ENCODE measurements at places on chromosomes 16 and 17.

- DNase-seq = peak; percentile 100
Measured at GRCh38 chr16:30355144-30355953, at the start of gene CD2BP2. Gene CD2BP2 (minus strand): TSS chr16:30355308. CDS start chr16:30354681, 627 bp downstream.

DNA sequence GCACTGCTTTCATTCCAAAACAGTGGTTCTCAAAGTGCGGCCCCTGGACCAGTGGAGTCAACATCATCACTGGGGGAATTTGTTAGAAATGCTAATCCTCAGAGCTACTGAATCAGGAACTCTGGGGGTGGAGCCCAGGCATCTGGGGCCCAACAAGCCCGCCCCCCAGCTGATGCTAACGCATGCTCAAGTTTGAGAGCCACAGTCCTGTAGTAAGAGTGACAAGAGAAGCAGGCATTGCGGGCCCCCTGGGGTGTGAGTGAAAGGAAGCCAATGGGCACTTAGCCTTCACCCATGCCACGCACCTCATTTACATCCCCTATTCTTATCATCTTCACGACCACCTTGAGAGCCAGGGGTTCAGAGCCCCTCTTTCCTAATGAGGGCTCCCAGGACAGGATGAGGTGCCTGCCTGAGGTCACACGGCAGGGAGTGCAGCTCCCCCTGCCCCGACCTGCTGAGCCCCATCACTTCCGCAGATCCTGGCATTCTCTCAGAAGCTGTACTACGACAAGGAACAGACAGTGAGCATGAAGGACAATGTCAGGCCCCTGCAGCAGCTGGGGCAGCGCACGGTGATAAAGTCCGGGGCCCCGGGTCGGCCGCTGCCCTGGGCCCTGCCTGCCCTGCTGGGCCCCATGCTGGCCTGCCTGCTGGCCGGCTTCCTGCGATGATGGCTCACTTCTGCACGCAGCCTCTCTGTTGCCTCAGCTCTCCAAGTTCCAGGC is 9.1 kb downstream of the CA4 start:
- no peak for DNase-seq

DNA sequence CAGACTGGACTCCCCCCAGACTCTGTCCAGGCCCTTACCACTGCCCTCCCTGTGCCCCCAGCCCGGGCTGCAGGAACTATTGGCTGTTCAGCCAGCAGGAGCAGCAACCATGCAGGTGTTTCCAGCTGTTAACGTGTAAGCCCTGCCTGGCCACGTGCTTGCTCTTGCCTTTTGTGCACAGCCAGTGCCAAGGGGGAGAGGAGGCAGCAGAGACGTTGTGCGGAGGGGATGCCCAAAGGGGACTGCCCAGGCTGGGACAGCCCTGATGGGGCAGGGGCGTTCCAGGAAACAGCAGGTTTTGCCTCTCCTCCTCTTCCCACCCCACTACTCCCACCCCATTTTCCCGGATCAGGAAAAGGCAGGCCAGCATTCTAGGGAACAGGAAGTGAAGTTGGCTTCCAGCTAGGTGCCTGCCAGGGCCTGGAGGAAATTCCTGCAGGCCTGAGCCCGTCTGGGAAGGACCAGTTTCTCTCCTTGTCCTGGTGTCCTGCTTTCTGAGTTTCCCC is 16.7 kb upstream of the LASP1NB start:
- no peak for DNase-seq

- DNase-seq = no peak
Measured at GRCh38 chr17:49638818-49639217, 39.1 kb downstream of the SPOP start.

DNA sequence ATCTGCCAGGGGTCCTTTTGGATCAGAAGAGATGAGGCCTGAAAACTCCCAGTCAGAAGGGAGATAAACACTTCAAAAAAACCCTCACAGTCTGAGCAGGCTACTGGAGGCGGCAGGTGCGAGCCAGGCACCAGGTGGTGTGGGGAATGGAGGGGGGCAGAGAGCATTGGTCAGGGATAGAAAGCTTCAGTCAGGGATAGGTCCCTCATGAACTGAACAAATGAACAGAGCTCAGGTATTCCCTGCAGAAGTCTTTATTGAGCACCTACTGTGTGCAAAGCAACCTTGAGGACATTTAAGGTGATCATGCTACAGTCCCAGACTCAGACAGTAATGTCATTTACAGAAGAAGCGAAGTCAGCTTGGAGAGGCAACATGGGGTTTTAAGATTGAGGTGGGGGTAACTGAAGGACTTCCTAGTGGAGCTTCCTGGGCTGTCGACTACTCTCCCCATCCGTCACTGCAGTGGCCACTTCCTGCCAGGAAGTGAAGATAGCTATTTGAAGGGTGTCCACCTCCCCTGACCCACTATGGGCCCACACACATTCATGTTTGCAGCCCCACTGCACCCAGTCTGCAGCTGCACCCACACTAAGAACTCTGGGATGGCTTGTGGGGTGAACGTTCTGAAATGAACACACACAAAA is 3.2 kb downstream of the KIFC3 start:
- DNase-seq = no peak

DNA sequence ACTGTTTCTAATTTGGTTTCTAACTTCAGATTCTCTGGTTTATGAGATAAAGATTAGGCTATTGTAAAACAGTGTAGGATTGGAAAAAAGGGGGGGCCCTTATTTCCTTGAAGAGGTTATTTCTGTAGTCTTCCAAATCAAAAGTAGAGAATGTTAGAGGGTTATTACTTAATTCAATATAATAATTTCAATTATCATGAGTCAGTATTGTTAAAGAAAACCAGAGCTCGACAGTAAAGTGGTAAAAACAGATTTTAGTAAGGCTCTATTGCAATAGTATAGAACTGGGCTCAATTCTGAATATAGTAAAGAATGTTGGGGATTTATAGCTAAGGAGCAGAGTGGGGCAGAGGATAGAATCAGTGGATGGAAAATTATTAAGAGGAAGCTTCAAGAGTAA is 140.0 kb downstream of the TANC2 start:
- DNase-seq = no peak

DNA sequence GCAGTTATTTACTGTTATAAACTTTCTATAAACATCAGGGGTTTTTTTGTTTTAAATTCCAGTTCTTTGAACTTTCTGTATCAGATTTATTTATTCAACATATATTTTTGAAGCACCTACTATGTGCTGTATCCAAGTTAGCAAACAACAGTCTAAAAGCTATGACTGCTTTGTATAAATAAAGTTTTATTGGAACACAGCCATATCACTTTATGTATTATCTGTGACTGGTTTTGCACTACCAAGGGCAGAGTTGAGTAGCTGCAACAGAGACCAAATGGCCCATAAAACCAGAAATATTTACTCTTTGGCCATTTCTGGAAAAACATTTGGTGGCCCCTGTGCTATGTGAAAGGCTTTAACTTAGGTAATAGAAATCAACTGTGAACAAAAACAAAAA is 110.2 kb upstream of the ERCC4 start:
- no peak for DNase-seq

- no peak for DNase-seq
Measured at GRCh38 chr17:14940938-14941265, 324.2 kb downstream of the PMP22 start.

- peak; percentile 59 for DNase-seq
Measured at GRCh38 chr16:66483689-66484452, 56.8 kb downstream of the BEAN1 start.

GRCh38 chr17:48429638-48430586 is at the start of gene SKAP1:
Gene SKAP1 (minus strand): TSS chr17:48430214.
- no peak for DNase-seq

- DNase-seq = no peak
Measured at GRCh38 chr17:62859146-62859545, 51.0 kb upstream of the MARCHF10 start.

DNA sequence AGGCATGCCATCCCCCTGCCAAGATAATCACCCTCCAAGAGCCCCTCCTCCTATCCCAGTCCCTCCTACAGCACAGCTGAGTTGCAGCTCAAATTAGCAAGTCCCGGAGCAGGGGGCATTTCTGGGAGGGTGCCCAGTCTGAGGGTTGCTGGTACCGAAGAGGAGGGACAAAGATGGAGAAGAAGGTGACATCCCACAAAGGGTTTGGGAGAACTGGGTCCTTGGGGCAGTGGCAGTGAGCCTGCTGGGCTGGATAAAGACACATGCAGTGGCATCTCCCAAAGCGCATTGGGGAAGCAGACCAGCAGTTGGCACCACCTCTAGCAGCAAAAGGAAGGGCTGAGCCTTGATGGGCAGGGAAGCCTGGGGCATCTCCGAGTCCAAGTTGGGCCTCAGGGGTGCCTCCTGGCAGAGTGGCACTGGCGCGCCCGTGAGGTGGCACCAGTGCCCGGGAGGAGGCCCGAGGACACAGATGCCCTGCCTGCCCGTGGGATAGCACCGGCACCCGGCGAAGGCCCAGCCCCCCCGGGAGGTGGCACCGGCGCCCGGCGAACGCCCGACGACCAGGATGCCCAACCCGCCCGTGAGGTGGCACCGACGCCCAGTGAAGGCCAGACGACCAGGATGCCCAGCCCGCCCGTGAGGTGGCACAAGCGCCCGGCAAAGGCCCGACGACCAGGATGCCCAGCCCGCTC is 622 bp downstream of the TOM1L2 start:
- no peak for DNase-seq

GRCh38 chr17:80980397-80981061 is 11.1 kb upstream of the CHMP6 start:
- DNase-seq = no peak

- peak; percentile 11 for DNase-seq
Measured at GRCh38 chr17:33750943-33751701, 458.0 kb upstream of the ASIC2 start.

DNA sequence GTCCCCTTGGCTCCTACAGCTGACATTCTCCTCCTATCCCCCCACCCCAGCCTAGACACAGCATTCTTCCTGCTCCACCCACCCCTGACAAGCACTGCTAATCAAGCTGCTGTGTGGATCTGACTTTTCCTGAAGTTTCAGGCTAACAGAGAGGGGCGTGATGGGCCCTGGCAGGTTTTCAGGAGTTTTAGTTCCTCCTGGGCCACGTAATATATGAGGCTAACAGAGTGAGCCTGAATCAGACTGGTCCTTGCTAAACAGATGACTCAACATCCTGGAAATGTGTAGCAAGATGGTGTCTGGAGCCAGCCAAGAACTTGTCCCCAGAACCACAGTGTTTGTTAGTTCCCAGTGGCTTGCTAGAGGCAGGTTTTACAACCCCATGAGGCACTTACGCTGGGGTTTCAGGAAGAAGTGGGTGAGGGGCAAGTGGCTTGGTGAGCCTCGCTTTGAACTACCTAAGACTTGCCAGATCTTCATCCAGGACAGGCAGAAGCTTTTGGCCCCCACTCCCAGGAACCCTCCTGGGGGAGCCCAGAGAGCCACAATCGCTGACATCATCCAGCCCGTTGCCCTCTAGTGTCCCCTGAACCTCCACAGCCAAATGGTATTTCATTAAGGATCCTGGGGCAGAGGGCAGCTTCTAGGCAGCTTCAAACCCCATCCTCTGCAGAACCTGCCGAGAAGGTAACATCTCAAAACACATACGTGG is 15.9 kb downstream of the TMEM92 start:
- DNase-seq = peak; percentile 92

GRCh38 chr16:89873109-89873971 is at the start of gene TCF25:
Gene TCF25 (plus strand): TSS chr16:89873592. CDS start chr16:89873668, 76 bp downstream.
- DNase-seq = peak; percentile 86

GRCh38 chr17:16941072-16942036 is 30.6 kb downstream of the TNFRSF13B start:
- DNase-seq = no peak

DNA sequence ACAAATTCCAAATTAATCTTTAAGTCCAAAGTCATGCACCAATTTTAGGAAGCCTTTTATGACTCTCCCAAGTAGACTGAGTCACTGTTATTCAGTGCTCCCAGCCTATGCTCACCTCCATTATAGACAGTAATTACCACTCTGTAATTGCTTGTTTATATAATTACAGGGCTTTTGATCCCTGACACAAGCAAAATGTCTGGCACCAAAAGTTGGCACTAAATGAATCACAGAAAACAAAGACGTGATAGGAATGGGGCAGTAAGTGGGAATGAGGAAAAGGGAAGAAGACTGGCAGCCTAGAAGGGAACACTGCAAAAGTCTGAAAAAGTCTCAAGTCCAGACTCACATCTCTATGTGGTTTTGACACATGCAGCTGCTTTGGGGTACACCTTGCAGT is 94.1 kb downstream of the SLC39A11 start:
- no peak for DNase-seq

GRCh38 chr16:51651061-51651466 is 500.0 kb upstream of the SALL1 start:
- DNase-seq = no peak

DNA sequence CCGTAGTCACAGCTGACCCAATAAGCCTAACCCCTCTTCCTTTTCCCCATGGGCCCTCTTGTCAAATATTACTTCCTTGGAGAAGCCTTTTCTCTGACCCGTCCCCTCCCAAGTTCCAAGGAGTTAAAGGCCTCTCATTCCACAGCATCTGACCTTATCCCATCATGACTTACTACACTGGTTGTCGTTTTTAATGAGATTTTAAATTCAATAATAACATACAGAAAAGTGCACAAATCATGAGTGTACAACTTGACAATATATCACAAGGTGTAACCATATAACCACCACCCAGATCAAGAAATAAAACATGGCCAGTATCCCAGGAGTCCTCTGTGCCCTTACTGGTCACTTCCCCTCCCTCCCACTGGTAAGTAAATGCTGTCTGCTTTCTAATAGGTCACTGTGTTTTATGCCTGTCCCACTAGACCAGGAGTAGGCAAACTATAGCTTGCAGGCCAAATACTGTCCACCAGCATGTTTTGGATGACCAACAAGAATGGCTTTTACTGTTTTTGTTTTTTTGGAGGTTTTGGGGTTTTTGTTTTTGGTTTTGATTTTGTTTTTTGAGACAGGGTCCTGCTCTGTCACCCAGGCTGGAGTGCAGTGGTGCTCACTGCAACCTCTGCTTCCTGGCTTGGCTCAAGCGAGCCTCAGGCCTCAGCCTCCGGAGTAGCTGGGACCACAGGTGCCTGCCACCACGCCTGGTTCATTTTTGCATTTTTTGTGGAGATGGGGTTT is 1.2 kb upstream of the FDXR start:
- peak; percentile 29 for DNase-seq

DNA sequence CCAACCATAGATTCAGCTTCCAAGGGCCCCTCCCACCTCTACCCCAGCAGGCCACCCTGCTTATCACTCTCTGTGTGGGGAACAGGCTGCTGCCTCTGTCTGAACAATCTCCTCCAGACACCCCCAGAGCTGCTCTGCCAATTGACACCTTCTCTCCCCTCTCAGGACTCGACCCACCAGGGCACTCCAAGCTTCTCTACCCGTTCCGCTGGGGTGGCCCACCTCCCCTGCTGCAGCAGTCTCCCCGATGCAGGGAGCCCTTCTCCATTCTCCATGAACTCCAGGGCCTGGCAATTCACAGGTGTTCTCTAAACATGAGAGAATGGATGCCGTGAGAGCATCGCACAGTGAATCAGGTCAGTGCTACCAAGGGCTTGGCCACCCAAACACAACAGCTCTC is 28.3 kb upstream of the FAAP100 start:
- no peak for DNase-seq

- DNase-seq = no peak
Measured at GRCh38 chr17:2906901-2907300, 110.7 kb downstream of the RAP1GAP2 start.
